ENCODE measurements at places on chromosomes 5 and 9.

- no peak for DNase-seq
Observed at GRCh38 chr9:13648676-13649075, 369.2 kb upstream of the MPDZ start.

DNA sequence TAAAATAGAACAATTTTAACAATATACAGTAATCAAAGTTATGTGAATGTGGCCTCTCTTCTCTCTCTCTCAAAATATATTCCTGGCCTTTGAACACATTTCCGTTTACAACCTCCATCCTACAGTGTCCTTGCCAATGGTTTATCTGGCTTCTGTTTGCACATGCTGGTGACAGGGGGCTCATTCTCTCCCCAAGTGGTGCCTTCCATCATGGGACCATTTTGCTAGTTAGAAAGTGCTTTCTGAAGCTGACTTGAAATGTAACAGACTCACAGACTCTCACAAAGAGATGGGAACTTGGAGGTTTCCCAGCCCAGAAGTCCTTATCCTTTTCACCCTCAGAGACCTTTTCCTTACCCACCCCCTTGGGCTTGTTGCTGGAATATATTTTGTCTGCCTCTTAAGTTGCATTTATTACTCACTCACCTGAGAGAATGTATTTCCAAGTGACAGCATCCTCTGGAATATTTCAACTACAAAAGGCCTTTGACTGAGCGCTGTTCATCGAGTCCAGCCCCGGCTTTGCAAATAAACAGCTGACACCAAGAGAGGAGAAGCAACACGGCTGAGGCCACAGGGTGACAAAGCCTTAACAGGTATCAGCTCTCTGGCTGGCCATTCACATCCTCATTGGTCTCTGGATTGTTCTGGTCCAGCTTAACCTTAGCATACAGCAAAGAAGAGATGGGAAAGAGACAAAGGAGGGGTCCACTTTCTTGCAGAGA, 17.5 kb upstream of the ALDH1B1 start:
- DNase-seq: no peak

GRCh38 chr9:104025104-104025503, 69.0 kb upstream of the SMC2 start:
- no peak for DNase-seq

GRCh38 chr5:13536933-13537332, 407.6 kb downstream of the DNAH5 start:
- DNase-seq: no peak

GRCh38 chr5:175689147-175689991, 31.5 kb downstream of the HRH2 start:
- no peak for DNase-seq

DNA sequence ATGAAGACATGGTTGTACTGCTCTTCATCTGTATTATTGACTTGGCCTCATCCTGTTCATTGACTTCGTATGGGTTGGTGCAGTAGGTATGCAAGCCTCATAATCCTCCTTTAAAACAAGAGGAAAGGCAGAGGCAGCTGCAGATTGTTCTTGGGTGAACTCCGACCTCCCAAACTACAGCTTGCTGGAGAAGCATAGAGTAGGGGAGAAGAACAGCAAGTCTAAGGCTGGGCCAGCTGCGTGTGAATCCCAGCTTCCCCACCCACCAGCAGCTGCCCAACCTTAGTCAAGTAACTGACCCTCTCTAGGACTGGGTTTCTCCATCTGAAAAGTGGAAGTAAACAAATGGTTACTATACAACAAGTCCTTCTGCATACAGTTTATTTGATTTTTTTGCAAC, 114.5 kb upstream of the WWC1 start:
- no peak for DNase-seq

DNA sequence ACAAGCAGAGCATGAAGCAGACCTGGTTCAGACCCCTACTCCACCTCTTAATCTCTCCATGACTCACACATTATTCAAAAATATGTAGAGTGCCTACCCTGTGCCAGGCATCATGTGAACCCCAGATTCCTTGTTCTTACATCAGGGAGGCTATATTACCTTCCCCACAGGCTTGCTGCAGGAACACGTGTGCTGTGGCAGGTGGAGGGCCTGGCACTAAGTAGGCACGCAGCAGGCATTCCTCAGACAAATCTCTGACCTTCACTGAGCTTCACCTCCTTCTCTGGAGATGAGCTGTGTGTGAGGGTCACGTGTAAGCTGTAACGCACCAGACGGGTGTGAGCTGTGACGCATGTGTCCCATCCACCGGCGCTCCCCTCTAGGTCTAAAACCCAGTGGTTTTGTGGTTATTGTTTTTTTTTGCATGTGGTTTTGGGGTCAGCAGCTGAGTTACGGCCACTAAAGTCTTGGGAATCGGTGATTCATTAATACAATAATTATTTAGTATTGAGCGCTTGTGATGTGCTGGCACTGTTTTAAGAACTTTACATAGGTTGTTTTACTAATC, 30.3 kb downstream of the ANGPTL2 start:
- no peak for DNase-seq

DNA sequence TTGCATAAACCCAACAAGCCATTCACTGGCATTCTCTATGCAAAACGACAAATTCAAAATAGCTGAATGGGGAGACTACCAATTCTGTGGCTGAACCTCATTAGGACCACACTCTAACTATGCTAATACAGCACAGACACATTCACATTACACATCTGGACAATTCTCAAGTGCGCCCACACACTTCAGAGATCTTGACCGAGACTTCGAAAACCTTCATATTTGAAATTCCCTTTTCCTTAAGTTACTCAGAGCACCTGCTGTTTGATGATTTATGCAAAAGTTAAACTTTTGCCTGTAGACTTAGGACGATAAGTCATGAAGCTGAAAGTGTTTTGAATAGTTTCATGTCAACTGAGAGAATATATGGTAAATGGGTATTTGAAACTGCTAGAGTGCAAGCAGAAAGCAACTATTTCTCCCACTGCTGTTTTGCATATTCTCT, 111.9 kb downstream of the FBN2 start:
- DNase-seq: no peak

DNA sequence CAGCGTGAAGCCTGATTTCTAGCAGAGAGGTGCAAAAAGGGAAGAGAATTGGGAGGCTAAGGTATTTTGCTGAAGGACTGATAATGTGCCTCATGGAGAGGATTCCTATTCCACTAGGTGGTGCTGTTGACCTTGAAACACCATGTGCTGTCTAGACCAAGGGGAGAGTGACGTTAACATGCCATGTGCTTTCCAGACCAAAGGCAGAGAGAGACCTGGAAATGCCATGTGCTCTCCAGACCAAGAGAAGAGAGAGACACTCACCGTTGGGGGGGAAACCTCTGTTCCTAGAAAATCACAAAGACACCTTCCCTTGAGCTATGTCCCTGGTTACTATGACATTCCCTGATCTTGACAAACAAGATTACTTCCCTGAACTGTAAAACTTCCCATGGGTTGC, 286.0 kb upstream of the TUSC1 start:
- DNase-seq: no peak

- DNase-seq: no peak
Observed at GRCh38 chr5:31531543-31531887, 378 bp downstream of the DROSHA start.

- DNase-seq: no peak
Observed at GRCh38 chr5:15365070-15365469, 134.9 kb upstream of the FBXL7 start.

- no peak for DNase-seq
Observed at GRCh38 chr5:158953929-158954534, 145.7 kb downstream of the EBF1 start.

- no peak for DNase-seq
Observed at GRCh38 chr5:65120371-65120967, 351.7 kb downstream of the CWC27 start.

DNA sequence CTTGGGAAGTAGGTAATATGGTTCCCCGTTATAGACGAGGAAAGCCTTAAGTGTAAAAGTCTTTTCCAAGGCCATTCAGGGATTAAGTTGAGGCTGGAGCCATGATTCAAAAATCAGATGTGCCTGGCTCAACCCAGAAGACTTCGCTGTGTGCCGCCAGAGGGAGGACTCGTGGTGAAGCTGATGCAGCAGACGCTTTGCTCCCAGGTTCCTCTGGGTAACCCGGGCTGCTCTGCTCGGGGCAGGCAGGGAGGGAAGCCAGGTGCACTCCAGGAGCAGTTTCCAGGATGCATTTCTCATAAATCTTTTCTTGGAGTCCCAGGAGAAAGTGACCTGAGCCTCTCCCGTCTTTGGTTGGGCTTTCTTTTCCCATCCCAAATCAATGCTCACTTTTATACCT, 62.9 kb upstream of the ICE1 start:
- DNase-seq: no peak

- no peak for DNase-seq
Observed at GRCh38 chr5:206406-206805, 11.5 kb downstream of the CCDC127 start.

GRCh38 chr5:162274679-162275078, 207.1 kb downstream of the GABRG2 start:
- no peak for DNase-seq

DNA sequence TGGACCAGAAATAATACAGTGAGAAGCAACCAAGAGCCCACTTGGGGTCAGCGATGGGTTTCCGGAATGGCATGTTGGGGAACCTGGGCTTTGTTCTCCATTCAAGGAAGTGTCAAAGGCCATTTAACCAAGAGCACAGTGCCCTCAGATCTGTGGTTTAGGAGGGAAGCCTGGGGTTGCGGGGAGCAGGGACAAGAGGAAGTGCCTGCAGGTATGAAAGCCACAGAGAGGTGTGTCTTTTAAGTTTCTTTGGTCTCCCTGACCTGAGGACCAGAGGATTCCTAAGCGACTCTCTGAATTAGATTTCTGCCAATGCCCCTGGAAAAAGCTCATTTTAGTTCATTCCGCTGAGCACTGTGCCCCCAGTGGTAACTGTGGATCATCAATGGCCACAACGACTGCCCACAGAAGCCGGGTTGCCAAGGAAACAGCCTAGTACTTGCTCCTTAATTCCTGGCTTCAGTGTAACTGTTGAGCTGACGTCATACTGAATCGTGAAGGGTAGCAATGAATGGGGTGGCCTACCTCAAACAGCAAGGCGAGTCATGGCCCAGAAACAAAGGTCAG, 107.3 kb upstream of the SPIN1 start:
- DNase-seq: no peak

DNA sequence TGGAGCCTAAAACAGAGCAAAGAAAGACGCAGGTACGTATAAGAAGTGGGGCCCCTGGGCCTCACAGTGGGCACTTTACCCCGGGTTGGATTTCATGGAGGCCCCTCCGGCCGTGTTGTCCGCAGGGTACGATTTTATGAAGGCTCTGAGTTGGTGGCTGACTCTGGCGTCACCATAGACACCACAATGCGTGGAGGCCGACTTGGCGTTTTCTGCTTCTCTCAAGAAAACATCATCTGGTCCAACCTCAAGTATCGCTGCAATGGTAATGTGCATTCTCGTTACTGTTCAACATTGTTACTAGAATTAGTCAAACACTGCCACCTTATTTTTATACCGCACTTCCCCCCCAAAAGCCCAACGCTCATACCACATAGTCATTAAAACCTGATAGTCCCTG, 47.1 kb downstream of the THBS4 start:
- DNase-seq: no peak

GRCh38 chr5:163303718-163304117, 133.7 kb upstream of the CCNG1 start:
- DNase-seq: no peak

GRCh38 chr9:70590315-70590677, 175.8 kb upstream of the KLF9 start:
- DNase-seq: no peak

DNA sequence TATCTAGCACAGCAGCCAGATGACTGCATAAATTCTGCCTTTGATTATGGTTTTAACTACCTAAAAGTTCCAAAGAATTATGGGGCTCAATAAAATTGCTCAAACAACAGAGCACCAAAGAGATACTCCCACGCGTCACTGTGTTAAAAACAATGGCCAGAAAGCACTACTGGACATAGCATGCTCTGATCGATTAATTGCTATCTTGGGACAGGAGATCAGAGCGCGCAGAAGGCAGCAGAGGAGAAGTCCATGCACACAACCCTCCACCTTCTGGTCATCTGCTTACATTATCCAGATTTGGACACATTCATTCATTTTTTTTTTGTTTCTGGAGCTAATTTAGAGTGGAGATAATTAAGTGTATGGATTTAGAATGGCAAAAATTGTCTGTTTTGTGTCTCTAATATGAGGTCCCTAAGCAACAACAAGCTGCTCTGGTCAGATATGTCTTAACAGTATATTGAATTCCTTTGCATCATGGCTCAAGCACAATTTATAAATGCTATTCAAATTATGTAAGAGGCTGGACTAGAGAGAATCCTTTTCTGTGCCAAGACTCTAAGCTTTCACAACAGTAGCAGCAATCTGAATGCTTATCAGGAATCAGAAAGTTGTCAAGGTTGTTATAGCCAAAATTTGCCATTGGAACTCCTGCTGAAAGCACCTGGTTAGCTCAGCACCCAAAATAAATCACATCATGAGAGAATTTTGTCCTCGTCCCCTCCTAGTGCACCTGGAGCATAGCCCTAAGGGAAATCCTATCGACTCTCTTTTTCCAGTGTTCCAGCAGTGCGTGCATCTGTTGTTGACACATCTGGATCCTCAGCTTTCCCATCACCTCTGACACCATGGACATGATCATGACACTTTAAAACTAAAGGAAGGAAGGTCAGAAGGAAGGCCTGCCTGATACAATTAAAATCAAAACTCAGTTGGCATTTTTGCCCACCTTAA, 98.6 kb upstream of the HMHB1 start:
- no peak for DNase-seq

- no peak for DNase-seq
Observed at GRCh38 chr5:128036950-128037349, 46.6 kb upstream of the SLC12A2 start.

- DNase-seq: no peak
Observed at GRCh38 chr9:20742833-20743232, 58.8 kb downstream of the FOCAD start.

DNA sequence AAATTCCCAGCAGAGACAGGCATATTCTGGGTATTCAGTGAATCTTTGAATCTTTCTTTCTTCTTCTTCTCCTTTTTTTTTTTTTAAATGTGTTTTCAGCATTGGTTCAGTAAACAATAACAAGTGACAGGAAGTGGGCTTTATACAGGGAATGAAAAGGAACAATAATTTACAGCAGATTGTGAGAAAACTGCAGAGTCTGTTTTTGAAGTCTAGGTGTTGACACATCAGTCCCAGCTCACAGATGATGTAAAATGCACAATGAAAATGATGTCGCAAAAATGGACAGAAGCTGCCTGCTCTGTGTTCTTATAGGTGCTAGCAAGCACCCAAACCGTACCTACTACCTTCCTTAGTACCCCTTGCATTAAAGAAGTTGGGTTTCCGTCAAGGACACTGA, 38.8 kb downstream of the TNC start:
- no peak for DNase-seq

GRCh38 chr9:91282292-91282691, 79.4 kb downstream of the AUH start:
- no peak for DNase-seq

DNA sequence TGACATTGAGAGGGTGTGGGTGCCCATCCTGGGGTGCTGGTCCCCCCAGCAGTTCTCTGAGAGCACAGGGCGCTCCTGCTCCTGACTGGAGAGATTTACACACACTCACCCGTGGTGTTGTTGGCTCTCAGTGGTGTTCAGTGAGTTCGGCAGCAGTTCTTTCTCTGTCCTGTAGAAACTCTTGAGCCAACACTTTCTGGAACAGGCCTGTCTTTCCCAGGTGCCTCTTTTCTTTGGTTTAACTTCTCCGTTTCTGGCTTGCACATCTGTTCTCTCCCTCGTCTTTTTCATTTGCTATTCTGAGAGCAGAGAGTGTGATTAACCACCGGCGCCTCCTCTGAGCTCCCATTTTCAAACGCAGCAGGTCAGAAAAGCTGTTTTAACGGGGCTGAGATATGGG, 284.5 kb downstream of the IRX2 start:
- no peak for DNase-seq
